Mesothelial cell of epicardium (in vitro differentiated cells): ENCODE measurements at places on chromosomes 3 and 15.

- DNase-seq, result no peak
These were observed 32.4 kb downstream of the MLH1 start for GRCh38 chr3:37025561-37026335.

GRCh38 chr15:101657968-101658784 is 6.0 kb upstream of the TM2D3 start:
- DNase-seq, result no peak

- DNase-seq, result no peak
These were observed 36.7 kb upstream of the SLC7A14 start for GRCh38 chr3:170622369-170623159.

DNA sequence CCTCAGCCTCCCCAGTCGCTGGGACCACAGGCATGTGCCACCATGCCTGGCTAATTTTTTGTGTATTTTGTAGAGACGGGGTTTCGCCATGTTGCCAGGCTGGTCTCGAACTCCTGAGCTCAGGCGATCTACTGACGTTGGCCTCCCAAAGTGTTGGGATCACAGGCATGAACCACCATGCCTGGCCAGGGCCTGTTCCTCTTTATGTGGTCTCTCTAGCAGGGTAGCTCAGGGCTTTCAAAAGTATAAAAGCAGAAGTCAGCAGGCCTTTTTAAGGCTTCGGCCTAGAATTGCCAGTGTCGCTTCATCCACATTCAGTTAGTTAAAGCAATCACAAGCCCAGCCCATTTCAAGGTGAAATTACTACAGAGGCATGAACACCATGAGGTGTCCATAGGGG is 7.6 kb downstream of the VHL start:
- no peak for DNase-seq

DNA sequence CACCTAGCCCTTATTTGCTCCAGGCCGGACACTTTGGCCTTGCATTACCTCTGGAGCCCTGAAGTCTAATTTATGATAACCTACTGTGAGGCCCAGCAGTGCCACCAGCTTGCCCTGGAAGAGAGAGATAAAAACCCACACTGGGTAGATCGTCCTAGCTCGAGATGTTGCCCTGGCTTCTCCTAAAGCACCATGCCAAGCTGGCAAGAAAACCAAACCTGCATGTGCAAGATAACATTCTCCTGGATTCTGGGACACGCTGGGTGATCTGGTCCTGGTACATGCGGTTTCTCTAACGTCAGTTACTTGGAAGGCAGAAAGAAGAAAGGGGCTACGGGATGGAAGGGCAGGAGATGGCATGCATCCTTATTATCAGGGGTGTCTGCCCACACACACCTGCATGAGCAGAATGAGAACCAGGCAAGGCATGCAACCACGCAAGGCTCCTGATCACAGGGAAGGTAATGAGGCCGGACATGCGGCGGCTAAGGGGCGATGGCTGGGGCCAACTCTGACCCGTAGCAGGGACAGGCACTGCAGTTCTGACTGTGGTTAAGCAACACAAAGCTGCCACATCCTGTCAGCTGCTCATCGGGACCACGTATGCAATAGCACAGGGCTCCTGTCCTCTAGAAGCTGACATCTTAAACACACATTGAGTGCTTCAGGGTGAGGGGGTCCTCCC is 73.0 kb downstream of the OXNAD1 start:
- DNase-seq, result no peak

- no peak for DNase-seq
These were observed 57.1 kb downstream of the SLC7A14 start for GRCh38 chr3:170528726-170529125.

- DNase-seq, result no peak
These were observed 244.3 kb upstream of the MCTP2 start for GRCh38 chr15:93987068-93987467.

- DNase-seq, result no peak
These were observed 2.1 kb downstream of the GRM2 start for GRCh38 chr3:51709004-51709420.

GRCh38 chr15:90031231-90031791 is 30.2 kb downstream of the ZNF710 start:
- no peak for DNase-seq

- no peak for DNase-seq
These were observed 366.8 kb upstream of the ZNF385D start for GRCh38 chr3:22117751-22118346.
